HEK293T (cell line): ENCODE measurements at places on chromosomes 7 and 10.

DNA sequence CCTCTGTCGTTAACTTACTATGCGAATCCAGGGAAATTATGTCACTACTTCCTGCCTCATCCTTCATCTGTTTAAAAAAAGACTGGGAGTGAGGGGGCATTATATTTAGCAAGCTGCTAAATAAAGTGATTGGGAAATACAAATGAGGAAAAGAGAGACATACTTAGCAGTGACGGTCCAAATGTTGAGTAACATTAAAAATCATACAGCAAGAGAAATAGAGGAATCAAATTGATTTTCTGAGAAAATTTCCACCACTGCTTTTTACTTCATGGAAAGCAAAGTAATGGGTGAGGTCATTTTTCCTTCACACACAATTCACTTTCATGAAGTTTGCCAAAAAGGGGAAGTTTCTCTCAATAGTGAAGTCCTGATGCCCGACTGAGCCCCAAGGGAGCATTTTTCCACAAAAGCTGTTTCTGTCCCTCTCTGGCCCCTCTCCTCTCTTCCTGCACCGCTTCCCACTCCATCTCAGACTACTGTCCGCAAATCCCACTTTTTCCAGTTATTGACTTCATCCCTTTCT is 61.9 kb upstream of the ADO start:
- no peak for DNase-seq

GRCh38 chr7:69182596-69183467 is 415.4 kb upstream of the AUTS2 start:
- no peak for DNase-seq

- peak; percentile 75 for DNase-seq
These were observed 45.0 kb downstream of the ZCCHC24 start for GRCh38 chr10:79400146-79401004.

DNA sequence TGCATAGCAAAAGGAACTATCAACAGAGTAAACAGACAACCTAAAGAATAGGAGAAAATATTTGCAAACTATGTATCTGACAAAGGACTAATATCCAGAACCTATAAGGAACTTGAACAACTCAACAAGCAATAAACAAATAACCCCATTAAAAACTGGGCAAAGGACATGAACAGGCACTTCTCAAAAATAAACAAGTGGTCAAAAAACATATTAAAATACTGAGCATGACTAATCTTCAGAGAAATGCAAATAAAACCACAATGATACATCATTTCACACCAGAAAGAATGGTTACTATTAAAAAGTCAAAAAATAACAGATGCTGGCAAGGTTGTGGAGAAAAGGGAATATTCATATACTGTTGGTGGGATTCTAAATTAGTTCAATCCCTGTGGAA is 17.1 kb downstream of the MAGI2 start:
- DNase-seq = no peak

DNA sequence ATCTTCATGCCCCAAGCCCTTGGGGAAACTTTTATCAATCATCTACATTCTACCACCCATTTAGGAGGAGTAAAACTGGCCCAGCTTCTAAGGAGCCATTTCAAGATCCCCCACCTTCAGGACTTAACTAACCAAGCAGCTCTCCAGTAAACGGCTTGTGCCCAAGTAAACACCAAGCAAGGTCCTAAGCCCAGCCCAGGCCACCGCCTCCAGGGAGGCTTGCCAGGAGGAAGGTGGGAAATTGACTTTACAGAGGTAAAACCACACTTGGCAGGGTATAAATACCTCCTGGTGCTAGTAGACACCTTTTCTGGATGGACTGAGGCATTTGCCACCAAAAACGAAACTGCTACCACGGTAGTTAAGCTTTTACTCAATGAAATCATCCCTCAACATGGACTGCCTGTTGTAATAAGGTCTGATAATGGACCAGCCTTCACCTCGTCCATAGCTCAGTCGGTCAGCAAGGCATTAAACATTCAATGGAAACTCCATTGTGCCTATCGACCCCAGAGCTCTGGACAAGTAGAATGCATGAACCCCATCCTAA is 5.6 kb downstream of the AKR1B15 start:
- no peak for DNase-seq

DNA sequence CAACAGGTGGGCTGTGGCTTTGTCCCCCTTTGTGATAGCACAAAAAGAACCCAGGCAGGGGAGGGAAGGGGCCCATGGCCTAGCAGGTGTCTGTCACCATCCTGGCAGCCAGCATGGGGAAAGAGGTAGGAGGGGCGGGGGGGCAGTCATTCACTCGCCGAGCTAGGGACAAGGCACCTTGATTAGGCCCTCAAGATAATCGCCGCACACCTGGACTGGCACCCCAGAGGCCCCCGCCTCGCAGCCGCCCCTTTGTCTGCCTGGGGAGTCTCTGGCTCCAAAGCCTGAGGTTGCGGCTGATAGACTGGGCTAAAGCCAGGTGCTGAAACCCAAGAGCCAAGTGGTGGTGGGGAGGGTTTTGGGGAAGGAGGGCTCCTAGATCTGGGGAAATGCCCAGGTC is 151.2 kb upstream of the PCBD1 start:
- DNase-seq = no peak

DNA sequence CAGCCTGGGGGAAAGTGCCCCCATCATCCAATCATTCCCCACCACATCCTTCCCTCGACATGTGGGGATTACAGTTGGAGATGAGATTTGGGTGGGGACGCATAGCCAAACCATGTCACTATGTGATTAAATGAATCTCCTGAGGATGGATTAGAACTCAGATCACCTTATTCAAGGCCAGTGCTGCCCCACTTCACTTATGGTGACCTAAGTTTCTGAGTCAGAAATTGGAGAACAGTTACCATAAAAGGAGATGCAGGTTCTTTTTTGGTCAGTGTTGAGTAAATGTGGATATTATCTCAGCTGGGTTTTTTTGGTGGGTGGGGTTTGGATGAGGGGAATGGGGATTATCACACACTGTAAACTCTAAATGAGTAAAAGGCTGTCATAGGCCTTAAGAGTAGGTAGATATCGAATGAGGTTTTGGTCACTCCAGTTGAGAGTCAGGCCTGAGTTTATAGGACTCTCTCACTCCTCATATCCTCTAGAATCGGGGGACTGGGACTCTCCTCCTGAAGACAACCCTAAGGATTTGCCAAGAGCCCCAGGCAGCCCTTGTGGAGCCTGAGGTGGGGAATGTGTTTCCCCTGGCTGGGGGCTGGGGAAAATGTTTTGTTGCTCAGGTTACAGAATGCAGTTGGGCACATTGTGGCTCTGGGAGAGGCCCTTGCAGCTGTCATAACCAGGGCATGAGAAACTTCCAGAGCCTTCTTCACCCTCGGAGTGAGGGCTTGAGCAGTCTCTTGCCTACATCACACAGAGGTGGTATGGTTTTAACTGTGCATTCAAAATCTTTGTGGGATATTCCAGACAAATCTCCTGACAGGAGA is 213.0 kb downstream of the BAMBI start:
- DNase-seq = no peak

DNA sequence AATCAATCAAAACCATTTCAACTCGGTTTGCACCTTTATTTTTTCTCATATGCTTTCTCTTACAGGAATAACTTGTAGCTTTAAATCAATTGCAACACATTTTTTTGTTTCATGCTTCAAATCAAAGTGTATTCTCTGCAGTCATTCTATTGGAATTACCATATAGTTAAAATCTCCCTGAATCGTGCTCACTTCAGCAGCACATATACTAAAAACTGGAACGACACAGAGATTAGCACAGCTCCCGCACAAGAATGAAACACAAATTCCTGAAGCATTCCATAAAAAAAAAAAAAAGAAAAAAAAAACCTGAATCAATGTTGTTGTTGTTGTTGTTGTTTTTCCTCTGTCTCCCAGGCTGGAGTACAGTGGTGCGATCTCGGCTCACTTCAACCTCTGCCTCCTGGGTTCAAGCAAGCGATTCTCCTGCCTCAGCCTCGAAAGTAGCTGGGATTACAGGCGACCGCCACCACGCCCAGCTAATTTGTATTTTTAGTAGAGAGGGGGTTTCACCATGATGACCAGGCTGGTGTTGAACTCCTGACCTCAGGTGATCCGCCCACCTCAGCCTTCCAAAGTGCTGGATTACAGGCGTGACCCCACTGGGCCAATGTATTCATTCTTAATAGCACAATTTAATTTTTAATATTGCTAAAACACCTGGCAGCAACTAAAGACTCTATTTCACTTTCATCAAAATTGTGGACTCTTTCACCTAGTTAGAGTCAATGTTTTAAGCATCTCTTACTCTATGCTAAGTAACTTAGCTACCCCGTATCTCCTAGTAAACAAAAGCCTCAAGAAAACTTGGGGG is 26.3 kb downstream of the ANKRD61 start:
- no peak for DNase-seq

DNA sequence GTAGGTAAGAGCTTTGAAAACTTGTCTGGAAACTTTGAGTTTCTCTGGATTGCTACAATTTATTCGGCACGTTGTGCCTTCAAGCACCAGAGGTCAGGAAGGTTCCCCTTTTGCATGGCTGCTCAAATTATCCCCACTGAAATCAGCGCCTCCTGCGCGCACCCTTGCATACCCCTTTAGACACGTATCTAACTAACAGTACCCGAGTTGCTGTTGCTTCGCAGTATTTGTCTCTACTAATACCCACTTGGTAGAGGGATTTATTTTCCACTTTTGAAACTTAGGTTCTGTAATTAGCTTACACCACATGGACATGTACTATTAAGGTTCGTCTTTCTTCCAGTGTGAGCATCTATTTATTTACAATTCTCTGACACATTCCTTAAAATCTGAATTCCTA is 1.6 kb downstream of the MEOX2 start:
- DNase-seq = no peak

- DNase-seq = no peak
These were observed 894 bp downstream of the ATXN7L1 start for GRCh38 chr7:105875505-105875904.

DNA sequence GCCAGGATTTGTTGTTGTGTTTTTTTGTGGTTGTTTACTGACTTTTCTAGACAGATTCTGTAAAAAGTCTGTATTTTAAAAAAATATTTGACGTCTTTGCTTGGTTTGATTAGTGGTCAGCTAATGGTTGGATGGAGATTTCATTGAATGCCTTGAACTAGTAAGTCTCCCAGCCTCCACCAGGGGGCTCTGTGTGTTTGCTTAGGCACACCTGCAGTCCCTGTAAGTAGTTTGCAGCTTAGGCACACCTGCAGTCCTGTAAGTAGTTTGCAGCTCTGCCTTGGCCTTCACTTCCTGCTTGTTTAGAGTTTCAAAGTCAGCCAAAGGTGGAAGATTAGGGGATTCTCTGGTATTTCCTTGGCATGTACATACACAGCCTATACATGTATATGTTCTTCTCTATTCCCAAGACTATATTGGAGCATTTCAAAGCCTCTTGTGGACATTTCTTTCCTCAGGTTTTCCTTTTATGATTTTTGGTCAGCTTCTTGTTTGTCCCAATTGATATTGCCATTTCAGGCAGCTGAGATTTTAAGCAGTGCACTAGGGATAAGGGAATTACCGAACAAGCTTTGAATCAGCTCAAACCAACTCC is 101.6 kb downstream of the CCSER2 start:
- peak; percentile 59 for DNase-seq

DNA sequence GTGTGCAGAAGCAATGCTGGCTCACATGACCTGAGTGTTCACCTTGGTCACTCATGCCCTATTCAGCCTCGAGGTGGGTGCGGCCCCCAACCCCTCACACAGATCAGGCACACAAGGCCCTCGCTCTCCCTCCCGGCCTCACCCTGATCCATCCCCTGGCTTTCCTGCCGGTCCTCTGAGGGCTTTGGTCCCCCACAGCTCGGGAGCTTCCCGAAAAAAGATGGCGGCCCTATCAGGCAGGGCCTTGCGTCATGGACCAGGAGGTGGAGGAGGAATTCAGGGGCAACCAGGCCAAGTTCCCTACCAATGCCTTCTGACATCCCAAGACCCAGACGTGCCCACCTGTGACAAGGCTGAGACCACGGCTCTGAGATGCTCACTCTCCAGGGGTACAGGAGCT is 43.7 kb upstream of the DNAAF5 start:
- no peak for DNase-seq

- DNase-seq = no peak
These were observed 235.4 kb downstream of the KIAA1217 start for GRCh38 chr10:24444337-24444736.

DNA sequence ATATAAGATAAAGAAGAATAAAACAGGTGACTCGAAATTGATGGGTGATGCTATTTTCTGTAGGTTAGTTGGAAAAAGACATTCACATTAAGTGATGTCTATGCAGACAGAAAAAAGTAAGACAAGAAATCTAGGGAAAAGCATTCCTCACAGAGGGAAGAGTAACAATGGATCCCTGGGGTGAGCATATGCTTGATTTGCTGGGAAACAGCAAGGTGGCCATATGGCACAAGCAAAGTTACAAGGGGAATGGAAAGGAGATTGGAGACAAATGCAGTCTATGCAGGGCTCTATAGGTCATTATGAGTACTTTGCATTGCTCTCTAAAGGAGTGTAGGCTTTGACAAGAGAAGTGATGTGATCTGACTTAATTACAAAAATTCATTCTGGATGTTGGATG is 90.9 kb upstream of the ZNF804B start:
- no peak for DNase-seq

DNA sequence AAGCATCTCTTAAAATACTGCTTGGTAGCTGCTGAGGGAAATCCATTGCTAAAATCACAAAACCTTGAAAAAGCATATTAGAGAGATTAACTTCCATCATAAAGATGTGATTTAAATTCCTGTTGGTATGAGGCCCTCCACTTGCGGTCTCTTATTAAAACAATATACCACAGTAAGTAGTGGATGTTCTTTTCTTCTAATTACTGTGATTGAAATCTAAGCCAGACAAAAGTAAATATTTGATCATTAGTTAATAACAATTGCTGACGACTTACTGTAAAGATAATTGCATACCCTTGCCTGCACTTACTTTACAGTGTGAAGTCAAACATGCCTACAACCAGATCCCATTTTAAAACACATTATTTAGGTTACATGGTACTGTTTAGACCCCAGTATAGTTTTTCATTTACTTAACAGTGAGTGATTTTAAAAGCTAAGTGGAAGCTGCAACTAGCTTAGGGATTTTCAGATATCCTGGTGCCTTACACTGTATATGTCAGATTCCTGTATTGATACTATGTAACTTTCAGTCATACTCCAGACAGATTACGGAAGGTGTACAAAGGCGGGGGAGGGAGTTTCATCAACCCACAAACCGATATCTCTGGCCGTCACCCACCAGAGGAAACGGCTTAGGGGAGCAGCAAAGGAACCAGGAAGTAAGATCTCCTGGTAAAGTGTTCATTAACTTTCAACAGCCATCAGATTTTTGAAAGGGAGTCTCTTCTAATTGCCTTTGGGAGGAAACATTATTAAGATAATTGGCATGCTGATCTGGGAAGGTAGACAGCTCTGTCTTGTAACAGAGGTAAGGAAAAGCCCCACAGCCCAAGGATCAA is 986 bp downstream of the NRP1 start:
- no peak for DNase-seq
